ENCODE measurements at places on chromosomes 2 and 18.

- DNase-seq = no peak
Observed at GRCh38 chr2:188319838-188320237, 28.2 kb downstream of the GULP1 start.

GRCh38 chr18:8989855-8990254 is 112.6 kb upstream of the NDUFV2 start:
- DNase-seq = no peak

DNA sequence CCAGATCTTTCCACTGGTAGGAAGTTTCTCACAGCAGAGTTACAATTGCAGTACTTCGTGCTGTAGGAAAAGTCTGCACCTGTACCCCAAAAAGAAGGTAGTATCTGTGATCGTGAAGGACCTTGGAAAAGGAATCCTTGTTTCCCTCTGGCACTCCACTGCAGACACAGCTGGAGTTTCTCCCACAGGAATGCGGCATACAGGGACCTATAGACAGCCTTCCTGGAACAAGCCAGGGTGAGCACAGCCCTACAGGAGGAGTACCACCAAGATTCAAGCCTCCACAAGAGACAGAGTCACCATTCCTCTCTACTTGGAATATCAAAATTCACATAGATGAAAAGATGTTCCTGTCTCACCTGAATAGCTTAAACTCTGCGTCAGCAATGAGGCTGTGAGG is 372.4 kb downstream of the CMPK2 start:
- DNase-seq = no peak

GRCh38 chr2:223604231-223604630 is 2.1 kb upstream of the SCG2 start:
- no peak for DNase-seq

DNA sequence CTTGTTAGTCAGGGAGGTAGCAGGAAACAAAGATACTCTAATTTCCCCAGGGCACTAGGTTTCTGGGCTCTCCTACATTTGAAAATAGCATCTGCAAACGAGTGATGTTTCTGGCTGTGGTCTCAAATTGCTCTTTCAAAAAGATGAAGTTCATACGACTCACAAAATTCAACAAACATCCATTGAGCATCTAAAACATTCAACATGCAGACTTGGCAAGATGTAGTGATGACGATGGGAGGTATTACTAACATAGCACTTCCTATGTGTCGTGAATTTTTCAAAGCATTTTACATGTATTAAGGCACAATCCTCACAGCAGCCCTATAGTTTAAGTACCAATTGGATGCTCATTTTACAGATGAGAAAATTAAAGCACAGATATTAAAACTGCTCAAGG is 5.2 kb downstream of the CCBE1 start:
- no peak for DNase-seq

GRCh38 chr2:209424199-209424701 is 403 bp downstream of the MAP2 start:
- no peak for DNase-seq

DNA sequence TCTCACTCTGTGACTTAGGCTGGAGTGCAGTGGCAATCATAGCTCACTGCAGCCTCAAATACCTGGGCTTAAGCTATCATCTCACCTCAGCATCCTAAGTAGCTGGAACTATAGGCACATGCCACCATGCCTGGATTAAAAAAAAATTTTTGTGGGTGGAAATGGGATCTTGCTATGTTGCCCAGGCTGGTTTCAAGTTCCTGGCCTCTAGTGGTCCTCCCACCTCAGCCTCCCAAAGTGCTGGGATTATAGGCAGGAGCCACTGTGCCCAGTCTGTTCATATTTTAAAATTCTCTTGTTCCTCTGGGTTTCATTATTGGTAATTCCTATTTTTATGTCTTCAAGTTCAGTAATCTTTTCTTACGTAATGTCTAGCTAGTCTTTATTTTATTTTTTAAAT is 25.5 kb upstream of the RAB31 start:
- no peak for DNase-seq

GRCh38 chr2:108079736-108080135 is 93.4 kb downstream of the SLC5A7 start:
- no peak for DNase-seq

DNA sequence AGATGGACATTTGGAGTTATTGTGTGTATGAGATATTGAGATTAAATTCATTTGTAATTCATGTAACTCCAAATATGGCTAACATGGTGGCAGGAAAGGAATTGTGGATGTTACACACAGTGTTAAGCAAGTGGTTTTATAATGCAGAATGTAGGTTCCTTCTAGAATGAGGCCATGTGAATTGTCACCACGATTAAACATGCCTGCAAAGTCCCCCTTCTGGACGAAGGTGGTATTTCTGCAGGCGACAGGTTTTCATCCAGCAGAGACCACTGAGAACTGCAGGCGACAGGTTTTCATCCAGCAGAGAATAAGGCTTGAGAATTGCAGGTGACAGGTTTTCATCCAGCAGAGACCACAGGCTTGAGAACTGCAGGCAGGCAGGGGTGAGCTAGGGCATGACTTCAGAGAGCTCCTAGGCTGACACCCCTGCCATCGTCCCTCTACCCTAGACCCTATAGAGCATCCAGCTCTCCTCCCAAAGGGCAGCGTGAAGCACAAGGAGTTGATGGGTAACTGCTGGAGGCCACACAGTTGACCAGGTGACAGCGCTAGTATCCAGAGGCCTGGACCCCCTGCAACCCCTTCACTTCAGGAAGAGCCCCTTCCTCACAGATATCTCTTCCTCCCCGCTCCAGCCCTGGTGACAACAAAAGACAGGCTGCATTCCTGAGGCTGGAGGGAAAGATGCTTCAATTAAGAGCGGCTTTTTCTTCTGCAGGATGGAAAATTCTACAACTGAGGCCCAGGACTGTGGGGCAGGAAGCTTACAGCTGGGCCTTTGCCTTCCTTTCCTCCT is 175.8 kb downstream of the LOXHD1 start:
- no peak for DNase-seq

GRCh38 chr2:26429779-26430578 is 28.3 kb downstream of the DRC1 start:
- DNase-seq = peak; percentile 22

GRCh38 chr2:193895226-193895625 is 1700.5 kb upstream of the TMEFF2 start:
- DNase-seq = no peak

- DNase-seq = no peak
Observed at GRCh38 chr2:192286093-192286701, 91.5 kb upstream of the TMEFF2 start.

- DNase-seq = no peak
Observed at GRCh38 chr18:78393086-78393862, 586.3 kb upstream of the SALL3 start.

GRCh38 chr2:176477336-176477735 is 208.1 kb downstream of the MTX2 start:
- DNase-seq = no peak

DNA sequence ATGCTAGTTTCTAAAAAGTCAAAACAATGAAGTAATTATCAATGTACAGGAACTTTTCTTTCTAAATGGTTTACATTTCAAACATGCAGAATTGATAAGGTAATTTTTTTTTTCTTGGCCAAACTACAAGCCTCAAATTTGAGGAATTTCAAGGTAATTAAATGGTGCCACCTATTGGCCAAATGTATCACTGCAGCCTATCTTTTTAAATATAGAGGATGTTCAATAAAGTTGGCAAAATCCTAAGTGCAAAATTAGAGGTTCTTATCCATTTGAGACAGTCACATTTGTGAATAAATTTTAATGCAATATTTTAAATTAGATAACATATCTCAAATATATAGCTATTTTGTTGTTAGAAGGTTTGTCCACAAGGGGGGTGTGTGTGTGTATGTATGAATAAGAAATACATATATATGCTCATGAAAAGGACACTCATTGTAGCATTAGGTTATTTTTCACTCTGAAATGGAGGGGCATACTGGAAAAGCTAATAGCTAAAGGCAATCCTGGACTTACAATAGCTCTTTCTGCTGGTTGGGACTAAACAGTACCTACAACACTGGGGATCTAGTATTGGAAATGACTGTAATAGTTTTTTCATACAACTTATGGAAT is 26.2 kb downstream of the MMADHC start:
- DNase-seq = peak; percentile 47

- DNase-seq = no peak
Observed at GRCh38 chr18:11667578-11667977, 21.5 kb upstream of the GNAL start.

GRCh38 chr2:224008702-224009261 is 30.3 kb downstream of the SERPINE2 start:
- DNase-seq = no peak

- no peak for DNase-seq
Observed at GRCh38 chr2:56195563-56195962, 11.8 kb downstream of the CCDC85A start.

DNA sequence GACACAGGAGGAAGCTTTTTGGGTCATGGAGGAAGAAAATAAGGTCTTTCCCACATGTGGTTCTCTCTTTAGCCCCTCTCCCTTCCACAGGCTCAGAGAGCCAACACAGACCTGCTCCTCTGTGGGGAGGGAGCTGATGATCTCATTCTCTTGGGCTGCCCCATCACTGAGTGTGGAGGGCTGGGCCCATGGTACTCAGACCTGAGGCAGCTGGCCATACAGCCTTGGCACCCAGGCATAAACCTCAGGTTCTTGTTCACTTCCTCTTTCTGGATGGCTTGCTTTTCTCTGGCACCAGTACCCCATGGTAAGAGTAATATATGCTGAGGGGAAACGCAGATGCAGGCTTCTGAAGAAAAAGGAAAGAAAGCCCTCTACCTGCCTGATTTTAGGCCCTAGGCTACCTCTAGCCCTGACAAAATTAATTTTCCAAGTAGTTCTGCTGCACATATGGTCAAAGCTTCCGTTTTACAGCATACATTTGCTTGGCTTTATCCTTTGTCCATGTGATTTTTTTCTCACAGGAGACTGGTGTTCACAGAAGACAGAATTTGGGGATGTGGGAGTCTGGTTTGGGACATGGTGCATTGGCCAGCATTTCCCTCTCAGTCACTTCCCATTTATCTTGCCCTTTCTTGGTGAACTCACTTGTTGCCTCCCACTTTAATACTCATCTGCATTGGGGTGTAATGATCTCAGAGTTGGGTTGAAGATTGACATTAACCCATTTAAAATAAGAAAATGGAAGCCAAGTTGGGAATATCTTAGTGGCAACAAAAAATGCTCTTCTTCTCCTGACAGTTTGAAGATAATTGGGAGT is 11.1 kb downstream of the DHRS9 start:
- no peak for DNase-seq

GRCh38 chr2:127146820-127147502 is 40.0 kb upstream of the BIN1 start:
- DNase-seq = peak; percentile 82

All from muscle of back (tissue), 13 donors.